ENCODE measurements at places on chromosomes 7 and 10.

GRCh38 chr7:5691606-5692005 is 89.9 kb downstream of the RNF216 start:
- no peak for DNase-seq

- DNase-seq: no peak
These were observed 119.7 kb downstream of the FAM53B start for GRCh38 chr10:124624466-124624865.

- DNase-seq: no peak
These were observed 6.5 kb downstream of the TBRG4 start for GRCh38 chr7:45104844-45105587.

DNA sequence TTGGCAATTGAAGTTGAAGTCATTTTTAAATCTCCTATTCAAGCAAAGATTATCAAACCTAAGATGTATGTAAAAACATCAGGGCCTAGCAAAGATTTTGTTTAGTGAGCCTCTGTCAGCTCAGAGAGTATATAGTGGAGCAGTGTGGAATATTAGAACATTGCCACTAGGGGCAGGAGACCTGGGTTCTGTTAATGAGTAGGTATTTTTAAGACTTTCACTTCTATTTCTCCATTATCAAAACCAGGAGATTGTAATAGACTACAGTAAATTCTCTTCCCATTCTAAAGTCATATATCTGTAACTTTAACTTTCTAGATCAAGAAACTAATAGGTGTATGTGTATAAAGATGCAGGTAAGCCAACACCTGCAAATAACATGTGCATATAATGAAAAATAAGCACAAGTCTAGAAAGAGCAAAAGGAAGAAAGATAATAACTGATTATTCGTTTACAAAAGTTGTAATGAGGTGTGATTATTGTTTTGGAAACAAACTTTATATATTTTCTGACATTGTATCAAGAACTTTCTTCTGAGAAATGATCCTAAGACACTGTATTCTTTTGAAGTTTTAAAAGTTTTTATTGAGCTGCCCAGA is 64.4 kb downstream of the KCND2 start:
- DNase-seq: no peak

DNA sequence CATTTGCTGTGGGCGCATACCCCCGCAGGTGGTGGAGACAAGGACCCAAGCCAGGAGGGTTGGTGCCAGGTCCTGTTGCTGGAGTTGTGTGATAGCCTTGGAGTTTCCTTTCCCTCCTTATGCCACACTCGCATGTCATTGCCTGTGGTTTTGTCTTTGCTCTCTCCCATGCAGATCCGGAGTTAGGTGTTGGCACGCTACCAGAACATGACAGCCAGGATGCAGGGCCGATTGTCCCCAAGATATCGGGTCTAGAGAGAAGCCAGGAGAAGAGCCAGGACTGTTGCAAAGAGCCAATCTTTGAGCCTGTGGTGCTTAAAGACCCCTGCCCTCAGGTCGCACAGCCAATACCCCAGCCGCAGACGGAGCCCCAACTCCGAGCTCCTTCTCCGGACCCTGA is 369.2 kb upstream of the GALNT17 start:
- no peak for DNase-seq

GRCh38 chr10:70265032-70265689 is 18.6 kb downstream of the NPFFR1 start:
- no peak for DNase-seq

DNA sequence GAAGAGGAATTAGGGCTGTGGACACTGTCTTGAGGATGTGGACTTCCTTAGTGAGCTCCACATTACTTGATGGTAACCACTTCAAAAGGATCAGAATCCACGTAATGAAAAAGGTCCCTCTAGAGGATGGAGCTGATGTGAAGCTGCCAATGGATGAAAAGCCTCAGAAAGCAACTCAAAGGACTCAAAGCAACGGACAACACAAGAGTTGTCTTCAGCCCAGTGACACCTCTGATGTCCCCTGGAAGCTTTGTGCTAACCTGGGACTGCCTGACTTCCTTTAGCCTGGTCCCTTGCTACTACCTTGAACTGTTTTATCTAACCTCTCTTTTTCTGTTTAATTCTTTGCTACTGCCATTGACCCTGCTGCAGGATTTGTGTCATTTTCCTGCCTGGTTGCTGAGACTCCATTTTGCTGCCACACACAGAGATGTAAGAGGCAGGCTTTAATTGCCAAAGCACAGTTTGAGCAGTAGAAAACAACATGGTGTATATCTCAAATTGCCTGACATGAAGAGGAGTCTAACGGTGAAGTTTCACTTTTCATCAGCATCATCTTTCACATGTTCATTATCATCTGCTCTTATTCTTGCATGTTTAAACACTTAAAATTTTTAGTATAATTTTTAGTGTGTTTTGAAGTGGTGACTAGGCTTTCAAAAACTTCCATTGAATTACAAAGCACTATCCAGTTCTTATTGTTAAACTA is 11.1 kb upstream of the SGCE start:
- no peak for DNase-seq

DNA sequence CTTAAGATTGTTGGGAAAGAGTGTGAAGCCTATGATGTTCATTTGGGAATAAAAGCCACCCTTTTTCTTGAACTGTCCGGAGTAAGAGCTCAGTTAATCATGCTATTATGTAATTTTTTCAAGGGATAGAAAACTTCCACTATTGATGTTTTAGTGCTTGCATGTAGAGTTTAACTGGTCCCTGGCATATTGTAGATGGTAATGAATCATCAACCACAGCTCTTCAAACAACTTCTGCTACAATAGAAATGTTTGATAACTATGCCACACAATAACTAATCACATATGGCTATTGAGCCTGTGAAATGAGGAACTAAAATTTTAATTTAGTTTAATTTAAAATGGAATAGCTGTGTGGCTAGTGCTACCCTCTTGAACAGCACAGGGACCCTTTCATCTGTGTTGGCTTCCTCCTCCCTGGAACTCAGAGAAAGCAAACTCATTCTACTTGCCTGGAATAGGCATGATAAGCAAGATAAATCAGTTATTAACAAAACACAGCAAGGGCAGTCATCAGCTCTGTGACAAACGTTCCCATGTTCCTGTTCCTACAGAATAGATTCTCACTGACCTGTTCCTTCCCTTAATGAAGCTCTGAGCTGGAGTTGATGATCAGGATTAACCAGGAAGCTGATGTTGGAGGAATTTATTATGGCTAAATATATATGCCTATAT is 4.9 kb upstream of the SRI start:
- peak; percentile 69 for DNase-seq

DNA sequence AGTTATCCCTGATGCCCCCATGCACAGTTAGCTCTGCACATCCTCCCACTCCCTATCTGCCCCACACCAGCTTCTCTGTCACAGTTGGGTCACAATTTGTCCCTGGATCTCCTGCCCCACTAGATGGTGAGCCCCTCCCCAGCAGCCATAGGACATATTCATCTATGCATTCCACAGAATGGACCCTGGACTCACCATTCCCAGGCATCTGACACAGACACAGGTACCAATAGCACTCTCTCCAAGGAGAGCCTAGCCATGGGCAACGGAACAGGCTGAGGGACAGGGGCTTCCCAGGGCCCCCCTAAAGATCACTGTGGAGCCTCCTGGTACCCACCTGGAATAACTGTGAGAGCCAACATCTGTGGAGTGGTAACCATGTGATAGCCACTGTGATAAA is 34.7 kb upstream of the EEPD1 start:
- DNase-seq: no peak

DNA sequence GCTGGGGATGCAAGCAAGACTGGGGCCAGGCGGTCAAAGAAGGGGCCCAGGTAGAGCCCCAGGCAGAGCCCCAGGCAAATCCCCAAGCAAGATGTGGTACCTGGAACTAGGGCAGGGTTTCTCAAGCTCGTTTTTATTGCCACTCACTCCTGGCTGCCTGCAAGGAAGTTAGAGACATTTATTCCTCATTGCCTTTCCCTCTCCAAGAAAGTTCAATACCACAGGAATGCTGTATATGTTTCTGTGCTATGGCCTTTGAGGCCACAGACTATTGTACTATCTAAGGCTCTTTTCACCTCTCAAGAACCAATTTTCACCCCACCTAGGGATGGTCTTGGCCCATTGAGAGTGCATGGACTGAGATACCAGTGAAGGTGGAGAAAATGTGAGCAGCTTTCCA is 71.3 kb downstream of the TACC2 start:
- no peak for DNase-seq

DNA sequence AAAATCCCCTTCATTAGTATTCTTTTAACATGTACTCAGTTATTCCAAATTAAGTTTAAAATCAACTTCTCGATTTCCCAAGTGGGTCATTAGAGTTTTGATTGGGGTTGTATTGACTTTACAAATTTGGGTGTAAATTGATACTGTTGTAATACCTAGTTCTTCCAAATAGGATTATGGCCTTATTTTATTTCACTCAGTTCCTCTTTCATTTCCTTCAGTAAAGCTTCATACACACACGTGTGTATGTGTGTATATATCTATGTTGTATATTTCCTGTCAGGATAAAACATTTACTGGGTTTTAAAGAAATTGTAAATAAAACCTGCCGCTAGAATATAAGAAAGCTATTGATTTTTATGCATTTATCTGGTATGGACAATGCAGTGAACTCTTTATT is 15.9 kb downstream of the YME1L1 start:
- no peak for DNase-seq

- no peak for DNase-seq
These were observed 299.8 kb downstream of the ARL4A start for GRCh38 chr7:12987238-12987637.

DNA sequence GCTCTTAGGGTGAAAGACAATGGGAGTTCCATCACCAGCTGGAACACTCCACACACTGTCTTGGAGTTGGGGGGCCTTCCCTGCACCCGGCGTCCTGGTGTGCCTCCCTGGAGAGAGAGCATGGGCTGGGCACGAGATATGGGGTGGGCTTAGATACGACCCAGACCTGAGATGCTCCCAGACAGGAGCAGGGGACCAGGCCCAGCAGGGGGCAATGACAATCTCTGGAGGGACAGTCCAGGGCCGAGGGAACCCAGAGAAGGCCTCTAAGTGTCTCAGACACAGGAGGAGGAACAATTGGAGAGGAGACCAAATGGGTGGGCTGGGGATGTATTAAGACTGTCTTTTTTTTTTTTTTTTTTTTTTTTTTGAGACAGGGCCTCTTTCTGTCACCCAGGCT is 40.0 kb downstream of the MYL10 start:
- DNase-seq: no peak

DNA sequence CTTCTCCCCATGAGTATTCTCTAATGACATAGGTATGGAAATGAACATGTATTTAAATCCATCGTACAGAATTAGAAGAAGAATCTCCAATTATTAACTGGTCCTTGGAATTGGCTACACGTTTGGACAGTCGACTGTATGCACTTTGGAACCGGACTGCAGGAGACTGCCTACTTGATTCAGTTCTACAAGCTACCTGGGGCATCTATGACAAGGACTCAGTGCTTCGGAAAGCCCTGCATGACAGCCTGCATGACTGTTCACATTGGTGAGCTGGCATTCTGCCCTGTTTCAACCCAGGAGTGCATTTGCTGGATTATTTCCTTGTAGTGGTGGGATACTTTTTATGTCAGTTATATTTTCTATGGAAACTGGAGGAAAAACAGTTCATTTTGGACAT is 32.2 kb downstream of the ZRANB1 start:
- no peak for DNase-seq

DNA sequence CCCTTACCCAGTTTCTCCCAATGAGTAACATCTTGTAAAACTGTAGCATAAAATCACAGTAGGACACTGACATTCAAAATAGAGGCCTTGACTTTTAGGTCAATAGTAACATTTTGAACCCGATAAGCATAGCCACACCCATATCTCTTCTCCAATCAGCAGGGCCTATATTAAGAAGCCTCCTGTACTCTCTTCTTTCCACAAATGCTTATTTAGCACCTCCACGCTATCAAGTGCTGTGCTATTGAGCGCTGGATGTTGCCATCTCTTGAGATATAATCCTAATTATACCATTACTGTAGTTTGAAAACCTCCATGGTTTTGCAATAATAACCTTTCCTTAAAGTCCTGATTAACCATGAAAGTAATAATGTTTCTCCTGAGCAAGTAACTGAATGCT is 40.1 kb upstream of the CBLL1 start:
- no peak for DNase-seq

DNA sequence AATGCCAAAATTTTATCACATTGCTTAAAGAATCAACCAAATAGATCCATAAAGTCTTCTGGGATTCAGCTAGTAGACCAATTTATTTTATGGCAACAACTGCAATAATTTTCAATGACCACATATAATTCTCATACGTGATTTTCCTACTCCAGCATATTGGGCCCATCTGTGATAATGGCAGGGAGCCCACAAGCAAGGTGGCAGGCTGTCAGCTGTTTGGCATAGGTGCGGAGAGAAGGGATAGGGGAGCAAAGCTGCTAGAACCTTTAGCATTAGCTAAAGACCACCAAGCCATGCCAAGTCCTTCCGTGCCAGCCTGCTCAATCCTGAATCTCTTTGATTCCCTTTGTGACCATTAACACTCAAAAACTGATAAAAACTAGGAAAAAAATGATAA is 721.2 kb downstream of the XPNPEP1 start:
- no peak for DNase-seq

Measured in CD14-positive monocyte (primary cell).